EL (cell line): ENCODE measurements at places on chromosomes 6 and 20.

- peak; percentile 94 for DNase-seq
Observed at GRCh38 chr20:34558320-34559218, at the start of gene MAP1LC3A. TSS of gene MAP1LC3A (plus strand) at chr20:34558718. CDS start at chr20:34558869, 151 bp downstream.

DNA sequence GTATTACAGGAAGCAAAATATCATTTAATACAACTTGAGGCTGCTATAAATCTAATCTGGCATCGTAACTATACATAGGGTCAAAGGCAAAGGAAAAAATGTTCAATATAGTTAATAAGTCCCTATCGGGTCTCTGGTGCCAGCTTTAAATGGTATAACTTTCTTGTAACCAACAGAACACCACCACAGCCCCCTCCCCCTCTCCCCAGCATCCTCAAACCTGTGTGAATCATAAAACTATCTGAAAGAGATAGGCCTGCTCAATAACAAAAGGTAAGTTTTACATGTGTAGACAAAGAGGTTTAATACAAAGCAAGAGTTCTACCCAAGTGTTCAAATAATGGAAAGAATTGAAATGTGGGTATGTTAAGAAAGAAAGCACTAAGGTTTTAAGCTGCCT lies 12.2 kb downstream of the SMLR1 start:
- no peak for DNase-seq

DNA sequence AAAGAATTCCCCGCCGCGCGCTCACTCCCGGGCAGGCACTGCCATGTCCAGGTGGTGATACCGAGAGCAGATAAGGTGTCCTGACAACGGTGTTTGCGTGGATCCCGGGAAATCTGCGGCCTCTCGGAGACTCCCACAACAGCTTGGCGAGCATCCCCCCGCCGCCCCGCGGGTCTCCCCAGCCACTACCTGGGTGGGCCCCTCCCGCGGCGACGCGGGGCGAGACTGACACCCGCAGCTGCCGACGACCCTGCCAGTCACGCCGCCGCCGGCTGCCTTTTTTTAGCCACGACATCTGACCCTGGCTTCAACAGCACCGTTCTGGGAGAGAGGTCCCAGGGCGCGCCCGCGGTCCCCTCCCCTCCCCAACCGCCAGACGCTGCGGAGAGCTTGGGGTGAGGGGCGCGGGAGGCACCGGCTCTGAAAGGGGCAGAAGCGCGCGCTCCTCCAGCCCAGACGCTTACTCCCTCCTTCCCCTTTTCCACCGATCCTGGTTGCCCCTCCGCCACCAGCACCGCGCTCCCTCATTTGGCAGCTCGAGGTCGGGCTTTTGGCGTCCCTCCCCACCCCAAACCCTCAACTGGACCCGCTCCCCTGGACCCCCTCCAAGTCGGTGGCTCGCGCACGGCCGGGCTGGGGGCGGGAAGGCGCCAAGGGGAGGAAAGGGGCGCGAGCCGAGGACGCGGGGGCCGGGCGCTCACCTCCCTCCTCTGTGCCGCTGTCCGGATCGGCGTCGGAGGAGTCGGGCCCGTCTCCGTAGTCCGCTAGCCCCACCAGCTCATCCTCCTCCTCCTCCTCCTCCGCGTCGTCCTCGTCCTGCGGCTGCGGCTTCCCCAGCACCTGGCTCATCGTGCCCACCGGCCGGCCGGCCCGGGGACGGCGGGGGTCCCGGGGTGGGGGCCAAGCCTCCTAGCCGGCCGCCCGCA lies 665 bp downstream of the RRAGD start:
- DNase-seq = peak; percentile 10

- DNase-seq = no peak
Observed at GRCh38 chr20:15760001-15760621, 813.1 kb downstream of the KIF16B start.

DNA sequence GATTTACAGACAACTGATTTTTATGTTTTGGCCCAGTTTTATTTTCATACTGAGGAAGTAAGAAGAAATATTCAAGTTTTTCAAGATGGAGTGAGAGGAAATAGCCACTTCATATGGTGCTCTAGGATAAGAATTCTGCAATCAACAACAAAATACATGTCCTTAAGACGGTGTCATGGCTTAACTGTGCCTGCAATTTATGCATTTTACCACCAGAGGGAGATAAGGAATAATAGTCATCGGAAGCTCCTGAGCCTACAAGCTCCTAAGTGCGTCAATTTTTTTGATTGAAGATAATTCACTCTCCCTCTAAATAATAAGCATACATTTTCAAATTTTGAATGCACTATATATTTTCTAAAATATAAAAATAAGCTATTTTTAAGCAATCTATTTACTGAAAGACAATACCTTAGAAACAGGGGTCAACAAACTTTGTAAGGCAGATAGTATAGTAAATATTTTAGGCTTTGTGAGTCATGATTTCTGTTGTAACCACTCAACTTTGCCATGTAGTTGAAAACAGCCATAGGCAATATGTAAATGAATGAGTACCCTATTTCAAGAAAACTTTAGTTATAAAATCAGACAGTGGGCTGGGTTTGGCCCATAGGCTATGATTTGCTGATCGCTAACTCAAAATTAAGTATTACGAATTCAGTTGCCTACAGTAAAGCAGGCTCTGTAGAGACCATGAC lies 230.9 kb upstream of the DTNBP1 start:
- DNase-seq = no peak

DNA sequence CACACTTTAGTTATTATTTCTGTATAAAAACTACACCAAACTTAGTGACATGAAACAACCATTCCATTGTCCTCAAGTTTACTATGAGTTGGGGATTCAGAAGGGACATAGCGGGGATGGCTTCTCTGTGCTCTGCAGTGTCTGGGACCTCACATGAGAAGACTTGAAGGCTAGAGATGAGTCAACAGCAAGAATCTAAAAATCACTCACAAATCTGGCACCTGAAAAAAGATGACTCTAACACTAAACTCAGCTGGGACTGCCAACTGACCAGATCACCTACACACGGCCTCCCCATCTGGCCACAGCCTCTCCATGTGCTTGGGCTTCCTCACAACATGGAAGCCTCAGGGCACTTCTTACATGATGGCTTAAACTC lies 63.0 kb upstream of the EYA2 start:
- no peak for DNase-seq

GRCh38 chr6:114534813-114535212 lies 192.0 kb upstream of the HS3ST5 start:
- no peak for DNase-seq

- DNase-seq = no peak
Observed at GRCh38 chr6:69343851-69344250, 453.0 kb downstream of the LMBRD1 start.

- DNase-seq = peak; percentile 8
Observed at GRCh38 chr6:70849348-70850069, 107.4 kb downstream of the B3GAT2 start.

- DNase-seq = no peak
Observed at GRCh38 chr20:46010491-46011391, 2.0 kb downstream of the MMP9 start.

GRCh38 chr6:33966536-33966935 lies 162.7 kb upstream of the MLN start:
- no peak for DNase-seq

- peak; percentile 73 for DNase-seq
Observed at GRCh38 chr20:7841971-7842310, 98.3 kb downstream of the HAO1 start.

DNA sequence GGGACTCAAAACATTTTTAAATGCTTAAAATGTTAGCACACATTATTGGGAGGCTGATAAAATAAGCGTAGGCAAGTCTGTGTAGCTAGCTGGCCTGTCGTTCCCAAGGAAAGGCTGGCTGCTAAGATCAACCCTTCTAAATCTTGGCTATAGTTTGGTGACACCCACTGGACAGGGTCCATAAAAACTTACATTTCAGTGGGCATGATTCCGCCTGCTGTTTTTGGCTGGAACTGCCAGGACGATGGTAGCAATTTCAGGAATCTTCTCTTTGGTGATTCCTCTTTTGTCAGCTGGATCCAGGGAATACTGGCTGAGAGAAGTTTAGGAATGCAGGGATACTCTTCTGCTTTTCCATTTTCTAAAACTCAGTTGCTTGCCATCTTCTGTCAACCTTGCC lies 162.2 kb downstream of the NKAIN2 start:
- no peak for DNase-seq

- DNase-seq = no peak
Observed at GRCh38 chr20:48815537-48815936, 12.3 kb downstream of the PREX1 start.

DNA sequence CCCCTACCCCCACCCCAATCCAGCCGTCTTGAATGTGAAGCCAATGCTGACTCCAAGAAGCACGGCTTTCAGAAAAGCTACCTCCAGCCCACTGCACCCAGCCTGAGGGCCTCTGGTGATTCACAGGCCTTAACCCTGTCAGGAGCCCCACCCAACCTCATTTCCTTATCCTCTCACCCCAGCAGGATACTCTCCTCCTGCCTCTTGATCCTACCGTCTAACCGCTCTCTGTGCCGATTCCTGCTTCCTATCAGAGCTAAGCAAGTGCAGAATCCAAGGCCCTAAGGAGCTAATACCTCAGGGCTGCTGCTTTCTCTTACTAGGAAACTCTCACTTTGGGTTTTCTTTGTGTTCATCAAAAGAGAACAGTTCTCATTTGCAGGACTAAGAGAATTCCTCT lies 47.2 kb downstream of the TRERF1 start:
- DNase-seq = peak; percentile 95

- DNase-seq = no peak
Observed at GRCh38 chr6:135325624-135326424, 144.7 kb downstream of the MYB start.

GRCh38 chr6:147776631-147777213 lies 268.2 kb downstream of the SAMD5 start:
- no peak for DNase-seq

- DNase-seq = no peak
Observed at GRCh38 chr6:116695401-116695800, 14.4 kb downstream of the KPNA5 start.

- no peak for DNase-seq
Observed at GRCh38 chr6:3835785-3836184, 13.4 kb upstream of the FAM50B start.

- DNase-seq = no peak
Observed at GRCh38 chr20:22387452-22387851, 196.9 kb downstream of the FOXA2 start.

DNA sequence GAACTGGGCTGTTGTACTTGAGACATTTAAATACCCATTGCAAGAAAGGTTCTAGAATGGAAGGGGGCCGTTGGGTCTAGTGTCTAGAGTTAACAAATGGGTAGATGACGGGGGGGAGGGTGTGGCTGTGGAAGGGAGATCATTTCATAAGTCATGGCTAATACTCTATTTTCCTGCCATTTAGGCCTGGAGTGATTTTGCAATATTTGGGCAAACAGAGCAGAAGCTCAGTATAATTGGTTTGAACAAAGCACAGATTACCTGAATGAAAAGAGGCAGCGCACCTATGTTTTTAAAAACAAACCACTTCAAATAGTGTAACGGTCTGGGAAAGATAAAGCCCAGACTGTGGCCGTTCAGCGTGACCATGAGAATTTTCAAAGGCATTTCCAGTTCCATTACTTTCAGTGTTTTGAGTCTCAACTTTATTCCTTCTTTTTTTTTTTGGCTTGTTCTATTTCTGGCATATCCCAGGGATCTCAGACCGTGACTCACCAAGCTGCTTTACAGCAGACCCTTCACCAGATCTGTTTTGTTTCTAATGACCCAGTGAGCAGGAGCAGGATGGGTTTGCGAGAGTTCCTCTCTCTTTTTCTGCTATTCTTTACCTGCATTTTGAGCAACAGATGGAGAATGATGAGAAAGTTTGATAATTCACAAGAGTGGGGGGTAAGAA lies 73.7 kb downstream of the LYRM2 start:
- DNase-seq = no peak

- no peak for DNase-seq
Observed at GRCh38 chr20:6277661-6278240, 154.9 kb upstream of the FERMT1 start.

DNA sequence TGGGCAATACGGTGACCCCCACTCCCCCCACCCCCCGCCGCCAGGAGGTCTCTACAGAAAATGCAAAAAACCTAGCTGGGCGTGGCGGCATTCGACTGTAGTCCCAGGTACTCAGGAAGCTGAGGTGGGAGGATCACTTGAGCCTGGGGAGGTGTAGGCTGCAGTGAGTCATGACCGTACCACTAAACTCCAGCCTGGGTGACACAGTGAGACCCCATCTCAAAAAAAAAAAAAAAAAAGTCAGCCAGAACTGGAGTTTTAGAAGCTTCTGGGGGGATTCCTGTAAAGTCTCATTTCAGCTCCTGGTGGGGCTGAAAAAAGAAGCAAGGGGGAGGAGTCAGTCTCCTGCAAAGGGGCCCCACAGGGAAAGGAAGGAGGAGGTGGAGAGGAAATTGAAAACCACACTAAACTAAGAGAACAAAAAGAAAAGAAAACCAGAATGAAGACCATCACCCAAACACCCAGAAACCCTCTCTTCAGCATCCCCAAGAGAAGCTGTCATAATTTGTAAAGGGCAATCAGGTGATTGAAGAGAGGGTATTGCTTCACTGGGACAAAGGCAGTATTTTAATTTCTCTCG lies 50.4 kb downstream of the NOL4L start:
- DNase-seq = no peak

DNA sequence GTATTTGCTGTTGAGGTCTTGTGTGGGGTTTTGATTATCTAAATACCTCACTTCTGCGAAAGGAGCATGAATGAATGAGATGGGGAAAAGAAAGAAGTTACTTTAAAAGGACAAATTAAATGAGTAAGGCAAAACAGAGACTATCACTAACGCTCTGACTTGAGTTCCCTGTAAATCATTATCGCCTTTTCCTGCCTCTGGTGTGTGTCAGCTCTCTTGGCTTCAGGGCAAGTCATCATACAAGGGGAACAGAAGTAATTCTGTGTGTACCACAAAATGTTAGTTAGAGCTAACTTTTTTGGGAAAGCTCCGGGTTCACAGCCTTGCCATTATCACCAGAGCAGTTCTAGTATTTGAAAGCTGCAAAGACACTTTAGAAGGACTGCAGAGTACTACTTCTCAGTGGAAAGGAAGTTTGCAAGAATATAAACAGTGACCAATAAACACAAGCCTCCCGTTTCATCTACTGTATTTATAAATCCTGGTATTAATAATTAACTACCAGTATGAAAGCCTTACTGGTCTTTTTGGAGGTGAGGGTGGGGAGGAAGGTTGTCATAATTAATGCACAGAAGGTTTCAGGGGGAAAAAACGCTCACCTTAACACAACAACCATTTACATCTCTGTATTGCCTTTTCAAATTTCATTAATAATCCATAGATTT lies 1.2 kb downstream of the DZANK1 start:
- no peak for DNase-seq

DNA sequence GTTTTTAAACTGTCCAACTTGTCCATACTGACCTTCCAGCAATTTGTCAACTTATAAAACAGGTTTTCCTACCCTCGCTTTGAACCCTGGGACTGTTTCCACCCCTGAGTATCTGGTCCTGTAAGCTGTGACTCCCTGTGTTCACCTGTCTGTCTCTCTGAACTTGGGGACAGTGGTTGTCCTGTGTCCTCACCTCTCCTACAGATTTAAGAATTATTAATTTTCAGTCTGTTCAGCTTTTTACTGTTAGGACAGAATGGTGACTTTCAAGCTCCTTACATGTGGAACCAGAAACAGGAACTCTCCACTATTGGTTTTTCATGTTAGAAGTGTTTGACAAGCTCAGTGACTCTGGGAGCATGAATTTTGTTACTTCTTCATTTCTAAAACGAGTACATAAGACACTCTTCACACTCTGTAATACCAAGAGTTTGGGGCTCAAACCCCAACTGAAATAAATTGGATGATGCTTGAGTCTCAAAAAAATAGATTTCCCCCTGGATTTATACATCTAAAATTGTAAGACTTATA lies 713.9 kb downstream of the COL12A1 start:
- no peak for DNase-seq

GRCh38 chr6:94414041-94414440 lies 994.7 kb upstream of the EPHA7 start:
- no peak for DNase-seq

GRCh38 chr6:39300739-39301138 lies 13.5 kb downstream of the KCNK17 start:
- no peak for DNase-seq
